ENCODE measurements at places on chromosomes 16 and 17.

DNA sequence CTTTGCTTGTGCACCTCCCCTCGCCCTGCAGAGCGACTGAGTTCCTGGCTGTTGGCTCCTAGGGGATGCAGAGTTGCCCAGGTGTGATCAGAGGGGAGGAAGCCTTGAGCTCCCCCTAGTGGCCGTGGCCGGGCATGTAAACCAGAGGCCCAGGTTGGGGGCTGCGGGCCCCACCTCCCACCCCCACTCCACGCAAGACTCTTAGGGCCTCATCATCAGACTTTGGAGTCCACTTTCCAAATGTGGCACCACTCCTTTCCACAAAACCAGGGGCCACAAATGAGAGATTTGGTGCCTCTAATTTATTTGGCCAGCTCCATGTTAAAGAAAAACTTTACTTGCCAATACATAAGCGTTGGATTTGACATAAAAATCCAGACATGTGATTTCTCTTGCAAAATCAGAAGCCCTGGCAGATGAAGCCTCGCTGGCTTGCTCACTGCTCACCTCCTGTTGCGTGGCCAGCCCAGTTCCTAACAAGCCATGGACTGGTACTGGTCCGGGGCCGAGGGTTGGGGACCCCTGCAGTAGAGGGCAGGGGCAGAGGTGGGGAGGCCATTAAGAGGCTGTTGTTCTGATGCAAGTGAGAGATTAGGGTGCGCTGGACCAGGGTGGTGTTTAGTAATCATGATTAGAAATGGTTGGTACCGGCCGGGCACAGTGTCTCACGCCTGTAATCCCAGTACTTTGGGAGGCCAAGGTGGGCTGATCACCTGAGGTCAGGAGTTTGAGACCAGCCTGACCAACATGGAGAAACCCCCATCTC is 28.7 kb upstream of the GAS7 start:
- DNase-seq: peak; percentile 41

DNA sequence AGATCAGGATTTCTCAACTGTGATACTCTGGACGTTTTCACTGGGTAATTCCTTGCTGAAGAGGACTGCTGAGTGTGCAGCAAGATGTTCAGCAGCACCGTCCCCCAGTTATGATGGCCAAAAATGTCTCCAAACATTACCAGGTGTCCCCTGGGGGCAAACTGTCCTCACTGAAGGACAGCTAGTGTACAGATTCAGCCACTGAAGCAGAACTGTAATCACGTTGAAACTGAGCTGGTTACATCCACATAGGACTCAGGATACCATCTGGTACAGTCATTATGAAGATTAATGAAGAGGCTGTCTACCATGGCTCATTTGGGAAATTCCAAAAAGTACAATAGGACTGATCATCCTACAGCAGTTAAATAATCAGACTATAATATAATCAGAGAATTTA is 43.3 kb upstream of the GINS3 start:
- no peak for DNase-seq

GRCh38 chr16:15427648-15428239 is 6.6 kb upstream of the BMERB1 start:
- peak; percentile 89 for DNase-seq

GRCh38 chr16:67580202-67580601 is 17.9 kb downstream of the CTCF start:
- DNase-seq: no peak

DNA sequence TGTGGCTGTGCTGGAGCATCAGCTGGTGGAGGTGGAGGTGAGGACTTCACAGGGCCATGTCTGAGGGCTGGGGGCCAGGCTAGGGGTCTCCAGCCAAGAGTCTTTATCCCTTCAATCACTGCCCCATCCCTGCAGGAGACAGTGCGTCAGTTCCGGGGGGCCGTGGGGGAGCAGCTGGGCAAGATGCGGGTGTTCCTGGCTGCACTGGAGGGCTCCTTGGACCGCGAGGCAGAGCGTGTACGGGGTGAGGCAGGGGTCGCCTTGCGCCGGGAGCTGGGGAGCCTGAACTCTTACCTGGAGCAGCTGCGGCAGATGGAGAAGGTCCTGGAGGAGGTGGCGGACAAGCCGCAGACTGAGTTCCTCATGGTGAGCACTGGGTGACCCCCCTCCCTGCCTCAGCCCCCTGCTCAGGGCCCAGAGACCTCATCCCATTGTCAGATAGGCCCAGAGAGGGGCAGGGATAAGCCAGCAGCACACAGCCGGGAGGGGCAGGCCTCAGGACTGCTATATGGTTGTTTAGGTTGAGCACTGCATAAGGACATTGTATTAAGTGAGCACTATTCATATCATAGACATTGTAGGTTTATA is 2.3 kb upstream of the PYDC1 start:
- DNase-seq: no peak

DNA sequence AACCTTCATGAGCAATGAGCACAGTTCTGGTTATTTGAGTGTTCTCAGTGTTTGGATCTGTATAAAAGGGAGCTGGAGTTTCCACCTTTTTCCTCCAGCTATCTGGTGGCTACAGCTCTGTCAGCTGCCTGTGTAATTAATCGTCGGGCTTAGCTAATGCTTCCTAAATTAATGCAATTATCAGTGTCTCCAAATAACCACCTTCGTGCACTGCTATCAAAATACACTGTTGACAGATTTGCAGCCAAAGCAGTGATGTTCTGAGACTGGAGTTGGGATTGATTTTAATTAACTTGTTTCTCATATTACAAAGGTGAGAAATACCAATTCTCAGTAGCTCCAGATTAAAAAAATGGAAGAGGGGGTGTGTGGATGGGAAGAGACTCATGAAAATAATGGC is 325.8 kb downstream of the CBLN1 start:
- DNase-seq: no peak

GRCh38 chr17:1913702-1914101 is 83.9 kb downstream of the RPA1 start:
- DNase-seq: no peak

DNA sequence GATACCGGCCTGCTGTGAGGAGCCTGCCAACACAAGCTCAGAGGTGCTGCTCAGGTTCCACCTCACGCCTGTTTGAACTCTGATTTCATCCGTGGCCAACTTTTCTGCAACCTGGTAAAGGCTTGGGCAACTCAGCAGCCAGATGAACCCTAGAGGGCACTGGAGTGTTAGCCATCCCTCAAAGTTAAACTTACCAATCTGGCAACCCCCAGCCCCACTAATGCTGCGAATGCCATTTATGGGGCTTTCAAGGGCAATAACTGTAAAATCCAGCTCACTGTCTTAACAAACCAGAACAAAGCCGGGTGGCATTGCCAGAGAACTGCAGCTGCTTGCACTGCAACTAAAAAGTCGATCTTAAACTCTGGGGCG is 105.5 kb downstream of the AXIN2 start:
- DNase-seq: peak; percentile 48

- DNase-seq: no peak
Observed at GRCh38 chr17:74334393-74335039, 8.5 kb downstream of the KIF19 start.

DNA sequence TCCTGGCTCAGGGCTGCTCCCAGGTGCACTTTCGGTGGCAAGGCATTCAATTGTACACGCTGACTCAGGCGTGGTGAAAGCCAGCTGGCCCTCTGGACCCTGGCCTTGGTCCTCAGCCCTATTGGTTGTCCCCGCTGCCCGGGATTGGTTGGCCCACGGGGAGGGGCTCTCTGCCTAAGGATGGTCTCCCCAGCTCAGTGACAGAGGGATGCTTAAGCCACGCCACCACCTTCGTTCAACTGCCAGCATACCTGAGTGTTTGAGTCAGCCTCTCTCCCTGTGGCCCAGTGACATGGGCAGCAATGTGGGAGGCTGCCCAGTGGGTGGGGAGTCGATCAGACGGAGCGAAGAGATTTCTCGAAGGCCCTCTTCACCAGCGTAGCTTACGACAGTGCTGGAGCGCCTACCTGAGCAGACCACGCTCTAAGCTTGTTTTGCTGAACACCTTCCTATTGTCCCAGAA is 30.3 kb downstream of the IRF8 start:
- no peak for DNase-seq
